ENCODE measurements at places on chromosomes 12 and 14.

GRCh38 chr12:51971679-51972421 lies 20.4 kb downstream of the ACVR1B start:
- DNase-seq, result no peak

GRCh38 chr14:100574642-100575031 lies 12.6 kb downstream of the BEGAIN start:
- DNase-seq, result no peak

DNA sequence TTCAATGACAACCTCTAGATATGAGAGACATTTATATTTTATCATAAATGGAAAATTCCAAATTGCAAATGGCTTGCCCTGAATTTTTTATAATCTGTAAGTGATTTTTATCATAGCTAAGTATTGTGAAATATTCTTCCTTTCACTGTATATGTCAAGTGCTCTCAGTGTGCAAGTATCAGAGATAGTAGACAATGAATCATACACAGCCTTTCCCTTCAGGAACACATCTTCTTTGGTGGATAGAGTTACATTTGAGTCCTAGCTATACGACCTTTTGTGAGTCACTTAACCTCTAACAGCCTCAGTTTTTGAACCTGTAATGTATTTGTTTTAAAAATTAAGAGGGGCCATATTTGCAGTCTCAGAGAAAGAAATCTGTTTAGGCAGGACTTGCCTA lies 350.7 kb upstream of the SEL1L start:
- no peak for DNase-seq

DNA sequence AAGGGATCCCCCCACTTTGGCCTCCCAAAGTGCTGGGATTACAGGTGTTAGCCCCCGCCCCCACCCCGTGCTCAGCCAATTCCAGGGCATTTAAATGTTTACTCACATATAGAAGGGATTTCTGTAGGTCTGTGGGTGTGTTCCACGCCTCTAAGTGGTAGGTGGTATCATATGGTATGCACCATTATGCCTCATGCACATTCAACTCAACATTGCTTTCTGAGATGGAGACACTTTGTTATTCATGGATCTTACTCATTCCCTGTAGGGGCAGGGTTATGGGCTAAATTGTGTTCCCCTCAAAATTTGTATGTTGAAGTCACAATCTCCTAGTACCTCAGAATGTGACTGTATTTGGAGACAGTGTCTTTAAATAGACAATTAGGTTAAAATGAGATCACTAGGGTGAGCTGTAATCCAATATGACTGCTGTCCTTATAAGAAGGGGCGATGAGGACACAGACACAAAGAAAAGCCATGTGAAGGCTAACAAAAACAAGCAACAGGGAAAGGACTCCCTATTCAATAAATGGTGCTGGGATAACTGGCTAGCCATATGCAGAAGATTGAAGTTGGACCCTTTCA lies 200.6 kb downstream of the EFCAB11 start:
- no peak for DNase-seq

GRCh38 chr12:3250576-3250975 lies 173.4 kb downstream of the TSPAN9 start:
- DNase-seq, result no peak

DNA sequence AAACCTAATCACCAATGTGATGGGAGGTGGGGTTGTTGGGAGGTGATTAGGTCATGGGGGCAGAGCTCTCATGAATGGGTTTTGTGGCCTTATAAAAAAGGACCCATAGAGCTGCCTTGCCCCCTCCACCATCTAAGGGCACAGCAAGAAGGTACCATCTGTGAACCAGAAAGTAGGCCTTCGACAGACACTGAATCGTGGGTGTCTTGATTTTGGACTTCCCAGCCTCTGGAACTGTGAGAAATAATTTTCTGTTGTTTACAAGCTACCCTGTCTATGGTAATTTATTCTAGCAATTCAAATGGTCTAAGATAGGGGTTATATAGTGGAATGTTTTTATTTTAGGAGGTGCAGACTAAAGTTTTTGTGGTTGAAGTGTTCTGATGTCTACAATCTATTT lies 7.9 kb upstream of the SLC10A1 start:
- no peak for DNase-seq

DNA sequence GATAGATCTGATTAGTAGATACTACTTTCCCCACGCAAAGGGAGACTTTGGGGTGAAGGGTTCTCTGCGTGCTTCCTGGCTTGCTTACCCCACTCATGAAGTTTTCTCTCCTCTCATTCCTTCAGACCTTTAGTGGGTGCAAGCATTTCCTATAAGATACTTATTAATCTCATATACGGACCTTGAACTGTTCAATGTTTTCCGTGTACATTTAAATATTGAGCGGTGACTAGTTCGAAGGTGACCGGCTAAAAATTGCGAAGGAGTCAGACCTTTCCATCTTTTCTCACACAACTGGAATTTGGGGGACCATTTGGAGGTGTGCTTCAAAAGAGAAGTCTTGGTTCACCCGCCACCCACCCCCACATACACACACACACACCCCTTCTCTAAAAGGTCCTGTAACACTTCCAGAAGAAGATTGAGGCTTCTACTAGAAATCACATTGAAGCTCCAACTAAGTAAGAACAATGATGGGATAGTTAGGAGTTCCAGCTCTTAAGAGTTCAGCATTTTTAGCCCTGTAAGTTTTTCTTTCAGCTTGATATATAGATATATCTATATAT lies 6.1 kb upstream of the FOXG1 start:
- no peak for DNase-seq
